Esophagus squamous epithelium (tissue), 5 donors: ENCODE measurements at places on chromosomes 11 and 22.

- no peak for DNase-seq
Measured at GRCh38 chr11:116190861-116191260, 581.9 kb downstream of the BUD13 start.

- DNase-seq = no peak
Measured at GRCh38 chr22:48511781-48512327, 1315.8 kb downstream of the BRD1 start.

GRCh38 chr11:90321018-90321417 lies 98.2 kb upstream of the CHORDC1 start:
- DNase-seq = no peak

DNA sequence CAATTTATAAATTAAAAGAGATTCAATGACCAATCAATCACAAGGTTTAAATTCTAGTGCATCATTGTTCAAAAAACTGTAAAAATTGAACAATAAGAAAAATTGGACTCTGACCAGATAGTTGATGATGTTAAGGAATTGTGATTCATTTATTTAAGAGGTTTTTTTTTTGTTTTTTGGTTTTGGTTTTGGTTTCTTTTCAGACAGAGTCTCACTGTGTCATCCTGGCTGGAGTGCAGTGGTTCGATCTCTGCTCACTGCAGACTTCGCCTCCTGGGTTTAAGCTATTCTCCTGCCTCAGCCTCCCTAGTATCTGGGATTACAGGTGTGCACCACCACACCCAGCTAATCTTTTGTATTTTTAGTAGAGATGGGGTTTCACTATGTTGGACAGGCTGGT lies 17.1 kb upstream of the EIF3M start:
- no peak for DNase-seq

DNA sequence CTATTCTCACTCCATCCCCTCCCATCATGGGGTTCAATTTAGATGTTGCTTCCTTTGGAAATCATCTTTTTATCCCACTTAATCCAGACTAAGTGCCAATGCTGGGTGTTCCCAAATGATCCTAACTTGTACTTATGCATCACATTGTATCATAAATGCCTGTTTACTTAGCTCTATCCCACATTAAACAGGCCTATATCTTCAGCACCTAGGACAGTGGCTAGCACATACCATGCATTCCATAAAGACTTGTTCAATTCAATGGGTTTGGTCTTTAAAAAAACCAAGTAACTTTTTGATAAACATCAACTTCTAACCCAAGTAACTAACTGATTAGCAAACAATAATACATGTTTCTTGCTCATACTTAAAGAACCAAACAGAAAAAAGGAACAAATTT lies 40.6 kb downstream of the RSF1 start:
- DNase-seq = no peak

GRCh38 chr11:116169776-116170175 lies 603.0 kb downstream of the BUD13 start:
- DNase-seq = no peak

- no peak for DNase-seq
Measured at GRCh38 chr11:36048496-36049247, 104.8 kb downstream of the LDLRAD3 start.

DNA sequence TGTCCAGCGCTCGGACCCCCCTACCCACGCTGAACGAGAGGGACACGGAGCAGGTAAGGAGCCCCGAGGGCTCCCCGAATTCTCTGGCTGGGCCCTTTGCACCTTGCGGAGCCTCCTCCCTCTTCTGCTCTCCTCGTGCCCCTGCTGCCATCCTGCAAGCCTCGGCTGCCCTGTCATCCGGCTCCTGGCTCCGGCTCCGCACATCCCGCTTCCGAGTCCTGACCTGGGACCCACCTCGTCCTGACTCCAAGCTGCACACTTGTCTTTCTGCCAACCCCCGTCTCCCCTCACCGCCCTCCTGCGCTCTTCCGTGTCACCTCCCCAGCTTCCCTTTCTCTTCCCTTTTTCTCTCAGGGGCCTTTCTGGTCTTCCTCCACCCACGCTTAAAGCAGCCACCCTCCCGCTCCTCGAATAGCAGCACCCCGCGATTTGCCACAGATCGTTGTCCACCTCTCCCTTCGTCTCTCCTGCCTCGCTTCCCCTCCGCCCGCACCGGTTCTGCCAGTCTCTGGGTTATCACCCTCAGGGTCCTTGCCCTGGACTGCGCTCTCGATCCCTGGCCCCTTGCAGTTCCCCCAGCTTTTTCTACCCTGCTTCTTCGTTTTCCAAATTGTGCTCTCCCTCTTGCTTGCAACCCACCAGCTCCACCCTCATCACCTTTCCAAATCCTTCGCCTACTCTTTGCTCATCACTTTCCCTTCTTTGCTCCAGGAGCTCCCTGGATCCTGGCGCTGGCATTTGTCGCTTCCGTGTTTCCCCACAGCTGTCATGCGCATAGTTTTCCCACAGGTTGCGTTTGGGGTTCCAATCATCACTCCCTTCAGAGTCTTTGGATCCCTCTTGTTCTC lies 822 bp downstream of the MARK2 start:
- no peak for DNase-seq

- peak; percentile 6 for DNase-seq
Measured at GRCh38 chr11:14422052-14422813, 63.2 kb upstream of the RRAS2 start.

- DNase-seq = no peak
Measured at GRCh38 chr11:95156916-95157541, 67.4 kb downstream of the ENDOD1 start.

- DNase-seq = no peak
Measured at GRCh38 chr11:111402411-111402810, 23.3 kb upstream of the POU2AF1 start.

DNA sequence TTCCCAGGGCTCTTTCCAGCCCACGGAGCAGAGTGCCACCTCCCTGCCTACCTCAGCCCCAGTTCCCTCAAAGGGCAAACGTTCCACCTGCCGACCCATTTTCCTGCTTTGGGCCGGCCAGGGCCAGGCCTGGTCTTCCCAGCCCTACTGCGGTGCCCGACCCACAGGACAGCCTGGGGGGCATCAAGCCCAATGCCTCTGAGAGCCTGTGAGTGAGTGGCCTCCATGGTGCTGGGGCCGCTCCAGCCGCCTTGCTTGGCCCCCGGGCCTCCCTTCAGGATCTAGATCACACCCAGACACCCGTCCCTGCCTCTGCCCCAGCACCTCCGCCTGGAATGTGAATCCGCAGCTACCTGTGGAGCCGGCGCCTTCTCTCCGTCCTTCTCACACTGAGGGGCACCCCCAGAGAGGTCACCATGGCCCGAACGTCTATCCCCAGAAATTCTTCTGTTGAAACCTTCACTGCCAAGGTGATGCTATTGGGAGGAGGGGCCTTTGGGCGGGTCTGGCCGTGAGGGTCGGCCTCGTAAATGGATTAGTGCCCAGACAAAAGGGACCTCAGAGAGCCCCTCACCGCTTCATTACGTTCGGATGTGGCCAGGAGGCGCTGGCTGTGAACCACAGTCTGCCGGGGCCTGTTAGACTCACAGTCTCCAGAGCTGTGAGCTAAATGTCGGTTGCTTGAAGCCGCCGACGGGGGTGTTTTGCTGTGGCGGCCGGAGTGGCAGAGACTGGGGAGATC lies 36.2 kb upstream of the BRSK2 start:
- no peak for DNase-seq

- no peak for DNase-seq
Measured at GRCh38 chr11:65390099-65390941, 3.9 kb downstream of the FRMD8 start.

GRCh38 chr11:45852712-45853101 lies 5.4 kb downstream of the CRY2 start:
- no peak for DNase-seq

DNA sequence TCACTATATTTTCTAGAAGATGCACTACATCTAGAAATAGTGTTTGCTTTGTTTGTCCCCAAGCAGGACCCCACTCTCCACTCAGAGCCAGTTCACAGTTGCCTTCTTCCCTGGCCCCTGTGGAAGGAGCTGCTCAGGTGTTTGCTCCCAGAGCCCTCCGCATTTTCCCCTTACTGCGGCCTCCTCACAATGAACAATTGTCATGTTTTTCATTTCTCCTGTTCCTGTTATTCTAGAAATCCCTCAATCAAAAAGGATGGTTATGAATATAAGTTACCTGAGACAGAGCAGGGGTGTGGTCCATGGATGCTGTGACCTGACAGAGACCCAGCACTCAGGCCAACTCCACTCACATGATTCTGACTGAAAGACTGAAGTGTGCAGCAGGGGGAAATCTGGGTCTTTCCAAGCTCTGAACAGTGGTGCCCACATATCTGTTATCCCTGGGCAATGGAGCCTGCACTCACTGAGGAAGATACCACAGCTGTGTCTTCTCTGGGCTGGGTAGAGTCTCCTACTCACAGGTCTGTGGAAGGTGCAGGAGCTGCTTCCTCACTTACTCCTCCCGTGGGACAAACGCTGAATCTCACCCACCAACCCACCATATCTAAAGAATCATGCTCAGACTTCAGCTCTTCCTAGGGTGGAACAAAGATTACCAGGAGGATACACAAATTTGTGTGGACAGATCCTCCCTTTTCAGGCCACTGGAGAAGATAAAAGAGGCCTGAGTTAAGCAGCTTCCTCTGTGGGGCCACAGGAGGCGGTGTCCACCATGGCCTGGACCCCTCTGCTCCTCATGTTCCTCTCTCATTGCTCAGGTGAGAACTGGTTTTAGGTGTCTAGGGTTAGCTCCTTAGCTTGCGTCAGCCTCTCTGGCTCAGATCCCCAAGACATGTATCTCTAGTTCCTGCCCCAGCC lies 87.1 kb upstream of the TOP3B start:
- DNase-seq = no peak

DNA sequence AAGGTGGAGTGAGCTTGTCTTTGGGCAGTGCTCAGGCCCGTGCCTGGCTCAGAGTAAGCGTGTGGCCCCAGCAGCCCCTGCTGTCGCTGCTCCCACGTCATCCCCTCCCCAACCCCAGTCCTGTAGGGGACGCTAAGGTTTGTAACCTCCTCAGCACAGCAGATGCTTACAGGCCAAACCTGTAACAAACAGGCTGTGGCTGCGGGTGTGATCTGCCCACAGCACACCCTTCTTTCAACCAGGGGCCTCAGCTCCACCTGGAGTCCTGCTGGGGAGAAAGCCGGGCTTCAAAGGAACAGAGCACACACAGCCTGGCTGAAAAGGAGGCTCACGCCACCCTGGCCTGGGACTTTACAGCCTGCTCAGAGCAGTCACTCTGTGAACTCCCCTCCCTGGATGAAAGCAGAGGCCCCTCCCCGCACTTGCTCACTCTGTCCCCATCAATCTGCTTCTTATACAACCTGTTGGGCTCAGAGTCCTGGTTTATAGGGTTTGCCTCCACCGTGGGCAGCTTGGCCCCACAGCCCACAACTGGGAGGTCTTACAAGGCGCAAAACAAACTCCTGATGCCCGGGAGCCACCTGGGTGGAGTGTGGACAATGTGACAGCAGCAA lies 54.3 kb downstream of the SCUBE1 start:
- no peak for DNase-seq

- DNase-seq = no peak
Measured at GRCh38 chr11:14981507-14981906, 9.4 kb upstream of the CALCA start.

DNA sequence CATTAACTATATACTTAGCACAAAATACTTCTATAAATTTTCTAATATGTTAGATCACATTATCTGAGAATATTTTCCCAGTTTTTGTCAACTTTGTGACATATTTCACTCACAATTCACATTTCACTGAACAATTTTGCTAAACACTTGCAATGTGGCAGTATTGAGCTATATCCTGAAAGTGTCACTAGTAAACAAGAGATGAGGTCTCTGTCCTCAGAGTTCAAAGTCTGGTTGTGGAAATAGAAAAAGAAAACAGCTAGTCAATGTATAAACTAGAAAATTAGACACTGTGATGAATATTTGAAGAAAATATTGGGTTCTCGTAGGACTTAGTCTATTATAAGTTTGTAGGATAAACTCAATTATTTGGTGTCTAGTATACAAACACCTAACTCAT lies 87.4 kb upstream of the CHORDC1 start:
- no peak for DNase-seq

DNA sequence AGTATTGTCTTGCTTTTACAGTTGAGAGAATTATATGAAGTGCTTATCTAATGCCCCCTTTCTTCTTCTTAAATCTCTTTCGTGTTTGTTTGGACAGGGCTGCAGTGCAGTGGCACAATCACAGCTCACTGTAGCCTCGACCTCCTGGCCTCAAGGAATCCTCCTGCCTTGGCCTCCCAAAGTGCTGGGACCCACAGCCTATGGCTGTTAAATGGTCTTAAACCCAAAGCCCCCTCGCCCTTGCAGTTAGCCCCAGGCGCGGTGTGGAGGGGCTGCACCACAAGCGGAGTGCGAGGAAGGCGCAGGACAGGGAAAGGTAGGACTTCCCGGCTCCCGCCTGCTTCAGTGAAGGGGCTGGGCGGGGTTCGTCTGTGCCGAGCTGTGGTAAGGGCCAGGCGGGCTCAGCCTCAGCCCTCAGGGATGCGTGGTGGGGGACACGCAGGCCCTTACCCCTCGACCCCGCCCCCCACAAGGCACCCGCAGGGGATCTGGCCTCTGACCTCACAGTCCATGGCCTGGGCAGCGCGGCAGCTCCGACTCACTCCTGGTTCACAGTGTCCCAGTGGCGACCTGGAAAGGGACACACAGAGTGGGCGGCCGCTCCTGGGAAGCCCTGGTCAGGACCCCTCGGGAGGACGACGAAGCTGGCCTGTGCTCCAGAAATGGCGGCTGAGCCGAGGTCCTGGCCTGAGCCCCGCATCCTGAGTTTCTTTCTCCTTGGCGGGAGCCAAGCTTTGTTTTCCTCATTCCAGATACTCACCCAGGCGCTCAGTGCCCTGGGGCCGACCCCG lies 24.5 kb downstream of the BID start:
- DNase-seq = no peak

DNA sequence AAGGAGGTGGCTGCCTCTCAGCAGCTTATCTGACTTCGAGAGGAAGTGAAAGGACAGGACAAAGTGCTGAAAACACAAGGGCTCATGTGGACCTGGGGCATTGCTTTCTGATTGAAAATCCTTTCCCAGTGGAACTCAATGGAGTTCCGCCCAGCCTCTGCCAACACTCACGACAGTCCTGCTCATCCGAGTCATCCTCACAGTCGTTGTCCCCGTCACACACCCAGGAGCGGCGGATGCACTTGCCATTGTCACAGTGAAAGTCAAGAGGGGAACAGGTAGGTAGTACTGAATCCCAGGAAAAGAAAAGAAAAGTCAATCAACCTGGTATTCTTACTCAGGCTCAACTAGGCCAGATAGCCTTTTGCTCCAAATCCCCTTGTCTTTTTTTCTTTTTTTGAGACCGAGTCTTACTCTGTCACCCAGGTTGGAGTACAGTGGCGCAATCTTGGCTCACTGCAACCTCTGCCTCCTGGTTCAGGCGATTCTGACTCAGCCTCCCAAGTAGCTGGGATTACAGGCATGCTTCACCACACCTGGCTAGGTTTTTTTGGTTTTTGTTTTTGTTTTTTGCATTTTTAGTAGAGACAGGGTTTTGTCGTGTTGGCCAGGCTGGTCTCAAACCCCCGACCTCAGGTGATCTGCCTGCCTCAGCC lies 18.1 kb downstream of the LRP4 start:
- DNase-seq = no peak
